Retina (tissue), 1 donor: ENCODE measurements at places on chromosomes 16 and 17.

DNA sequence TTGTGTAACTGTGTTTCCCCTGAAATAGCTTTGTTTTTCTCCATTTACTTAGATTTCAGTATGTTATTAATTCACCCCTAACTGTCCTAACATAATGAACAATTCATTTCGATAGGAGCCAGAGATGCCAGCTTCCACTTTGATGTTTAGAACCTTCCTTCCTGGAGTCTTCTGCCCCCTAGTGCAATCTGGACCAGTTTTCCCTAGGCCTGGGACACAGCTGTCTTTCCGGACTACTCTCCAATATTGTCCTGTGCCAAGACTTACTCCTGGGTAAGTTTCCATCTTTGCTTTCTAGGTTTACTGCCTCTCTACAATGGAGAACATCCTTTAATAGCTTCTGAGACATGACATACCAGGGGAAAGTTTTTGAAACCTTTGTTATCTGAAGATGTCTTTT, 12.8 kb downstream of the RECQL5 start:
- no peak for DNase-seq

GRCh38 chr16:55144651-55145050, 179.4 kb upstream of the IRX6 start:
- no peak for DNase-seq

GRCh38 chr17:68301438-68301959, 10.2 kb downstream of the ARSG start:
- no peak for DNase-seq

GRCh38 chr16:47519037-47519436, 57.9 kb downstream of the PHKB start:
- no peak for DNase-seq

DNA sequence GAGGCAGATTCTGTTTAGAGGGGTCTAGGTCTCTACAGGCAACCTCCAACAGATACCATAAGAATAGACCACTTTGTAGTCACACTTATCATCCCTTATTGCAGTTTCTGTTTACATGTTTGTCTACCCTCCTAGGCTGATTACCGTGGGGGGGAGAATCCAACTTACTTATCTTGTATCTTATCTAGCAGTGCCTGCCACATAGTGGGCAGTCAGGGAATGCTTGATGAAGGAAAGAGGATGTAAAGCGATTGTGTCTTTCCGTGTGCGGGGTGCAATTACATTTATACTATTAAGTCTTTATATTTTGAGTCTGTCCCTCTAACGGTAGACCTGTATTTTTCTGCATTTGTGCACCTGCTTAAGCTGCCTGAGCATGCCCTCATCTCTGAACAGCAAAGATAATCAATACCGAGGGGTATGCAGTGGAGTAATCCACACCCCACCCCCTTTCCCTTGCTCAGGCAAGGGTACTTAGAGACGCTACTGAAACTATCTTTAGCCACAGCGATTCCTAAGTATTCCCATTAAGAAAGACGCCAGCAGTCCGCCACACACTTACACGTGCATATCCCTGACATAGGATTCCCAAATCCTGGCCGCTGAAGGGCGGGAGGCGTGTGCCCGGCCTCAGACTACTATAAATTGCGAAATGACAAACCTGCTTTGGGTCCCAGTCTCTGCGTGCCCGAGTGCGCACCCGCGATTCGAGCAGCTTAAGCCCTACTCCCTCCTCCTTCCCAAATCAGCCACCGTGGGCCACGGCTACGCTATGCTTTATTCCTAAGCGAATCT, 635 bp upstream of the AATF start:
- DNase-seq, result no peak

GRCh38 chr17:65925606-65926307, 266.2 kb downstream of the CEP112 start:
- no peak for DNase-seq

- no peak for DNase-seq
Measured at GRCh38 chr17:20080513-20080912, 71.4 kb downstream of the SPECC1 start.

- DNase-seq, result no peak
Measured at GRCh38 chr16:64687786-64688185, 434.1 kb downstream of the CDH11 start.

DNA sequence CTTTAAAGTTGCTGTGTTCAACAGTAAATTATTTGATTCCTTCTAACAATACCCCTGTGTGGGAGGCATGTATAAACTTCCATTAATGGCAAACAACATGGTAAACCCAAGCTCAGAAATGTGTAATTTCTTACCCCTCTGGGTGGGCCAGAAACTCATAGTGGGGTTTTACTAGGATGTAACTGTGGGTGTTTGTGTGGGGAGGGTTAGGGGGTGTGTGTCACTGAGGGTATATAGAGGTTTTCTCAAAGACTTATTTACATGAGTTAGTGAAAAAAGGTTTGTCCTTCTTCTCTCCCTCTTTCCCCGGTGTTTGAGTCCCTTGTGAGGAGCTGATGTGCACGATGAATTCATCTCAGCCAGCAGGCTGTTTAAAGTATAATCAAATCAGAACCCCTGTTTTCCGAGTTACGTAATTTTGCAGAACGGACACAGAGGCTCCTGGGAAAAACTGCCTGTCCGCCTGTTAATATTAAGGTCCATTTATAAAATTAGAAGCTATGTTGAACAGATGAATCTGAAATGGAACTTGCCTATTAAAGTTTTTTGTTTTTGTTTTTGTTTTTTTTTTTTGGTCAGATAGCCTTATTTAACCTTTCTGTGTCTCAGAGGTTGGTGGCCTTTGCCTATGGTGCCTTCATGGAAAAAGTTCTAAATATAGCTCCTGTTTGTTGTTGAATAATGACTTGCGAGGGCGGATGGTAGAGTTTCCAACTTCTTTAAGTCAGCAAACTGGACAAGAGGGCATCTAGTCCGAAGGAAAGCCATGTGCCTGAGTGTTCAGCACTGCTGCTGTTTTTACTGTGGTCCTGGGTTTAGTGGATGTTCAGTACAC, 73.3 kb downstream of the MSI2 start:
- no peak for DNase-seq

- DNase-seq, result peak; percentile 73
Measured at GRCh38 chr17:80441133-80441578, 26.2 kb downstream of the ENDOV start.

DNA sequence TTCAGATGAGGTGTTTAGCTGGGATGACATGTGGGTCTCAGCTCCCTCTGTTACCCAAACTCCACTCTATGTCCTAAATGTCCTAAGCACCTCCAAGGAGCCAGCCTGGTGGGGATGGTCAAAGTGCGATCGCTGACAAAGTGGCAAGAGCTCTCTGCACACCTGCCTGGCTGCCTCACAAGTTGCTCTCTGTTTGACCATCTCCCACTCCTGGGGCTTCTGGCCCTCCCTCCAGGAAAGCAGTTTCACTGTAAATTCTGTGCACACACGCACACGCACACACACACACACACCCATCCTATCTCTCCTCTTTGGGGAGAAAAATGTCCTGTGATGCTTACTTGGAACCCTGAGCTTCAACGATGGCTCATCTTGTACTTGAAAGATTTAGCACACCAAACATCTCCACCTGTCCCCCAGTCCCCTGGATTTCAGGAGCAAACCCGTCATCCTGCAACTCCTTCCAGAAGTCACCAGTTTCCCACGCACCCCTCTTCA, 1.7 kb downstream of the PITPNA start:
- no peak for DNase-seq

DNA sequence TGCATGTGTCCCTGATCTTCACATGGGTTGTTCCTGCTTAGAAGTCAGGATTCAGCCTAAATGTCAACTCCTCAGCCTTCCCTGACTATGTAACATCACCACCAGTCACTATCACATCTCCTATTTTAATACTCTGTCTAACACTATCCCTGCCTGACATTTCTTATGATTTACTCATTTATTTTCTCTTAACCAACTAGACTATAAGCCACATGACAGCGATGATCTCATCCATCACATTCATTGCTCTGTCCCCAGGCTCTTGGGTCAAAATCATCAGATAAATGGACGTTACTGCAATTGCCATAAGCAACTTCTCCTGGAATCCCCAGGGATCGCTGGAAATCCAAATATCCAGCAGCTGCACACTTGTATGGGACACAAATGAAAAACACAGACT, 15.7 kb downstream of the CDRT4 start:
- no peak for DNase-seq

DNA sequence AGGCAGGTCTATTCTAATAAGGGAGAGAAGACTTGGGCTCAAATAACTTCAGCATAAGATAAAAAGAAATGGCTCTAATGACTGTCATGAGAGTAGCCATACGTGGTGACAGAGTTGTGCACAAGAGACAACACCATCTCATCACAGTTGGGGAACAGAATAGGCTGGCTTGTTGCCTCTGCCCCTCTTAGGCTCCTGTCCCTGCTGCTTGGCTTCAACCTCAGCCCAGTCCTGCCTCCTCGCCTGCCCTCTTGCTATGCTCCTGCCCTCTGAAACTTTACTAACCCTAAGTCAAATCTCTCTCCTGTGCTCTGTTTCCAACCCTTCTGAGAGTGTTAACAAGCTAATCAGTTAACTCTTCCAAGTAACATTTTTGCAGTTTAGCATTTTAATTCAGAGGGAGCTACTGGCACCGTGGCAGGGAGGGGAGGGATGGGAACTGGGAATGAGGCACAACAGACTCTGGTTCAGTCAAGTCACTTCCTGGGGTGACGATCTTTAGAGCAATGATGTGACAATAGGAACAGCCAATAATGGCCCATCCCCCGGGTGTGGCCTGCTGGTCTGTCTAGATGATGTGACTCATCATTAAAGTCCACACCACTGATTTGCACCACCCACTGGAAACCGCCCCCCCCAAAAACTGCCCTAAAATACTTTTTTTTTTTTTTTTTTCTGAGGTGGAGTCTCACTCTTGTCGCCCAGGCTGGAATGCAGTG, 35.5 kb downstream of the DNAH17 start:
- DNase-seq, result no peak

GRCh38 chr17:68016838-68017237, 18.7 kb upstream of the KPNA2 start:
- DNase-seq, result no peak

- DNase-seq, result peak; percentile 50
Measured at GRCh38 chr17:17626151-17626805, 34.8 kb upstream of the PEMT start.

DNA sequence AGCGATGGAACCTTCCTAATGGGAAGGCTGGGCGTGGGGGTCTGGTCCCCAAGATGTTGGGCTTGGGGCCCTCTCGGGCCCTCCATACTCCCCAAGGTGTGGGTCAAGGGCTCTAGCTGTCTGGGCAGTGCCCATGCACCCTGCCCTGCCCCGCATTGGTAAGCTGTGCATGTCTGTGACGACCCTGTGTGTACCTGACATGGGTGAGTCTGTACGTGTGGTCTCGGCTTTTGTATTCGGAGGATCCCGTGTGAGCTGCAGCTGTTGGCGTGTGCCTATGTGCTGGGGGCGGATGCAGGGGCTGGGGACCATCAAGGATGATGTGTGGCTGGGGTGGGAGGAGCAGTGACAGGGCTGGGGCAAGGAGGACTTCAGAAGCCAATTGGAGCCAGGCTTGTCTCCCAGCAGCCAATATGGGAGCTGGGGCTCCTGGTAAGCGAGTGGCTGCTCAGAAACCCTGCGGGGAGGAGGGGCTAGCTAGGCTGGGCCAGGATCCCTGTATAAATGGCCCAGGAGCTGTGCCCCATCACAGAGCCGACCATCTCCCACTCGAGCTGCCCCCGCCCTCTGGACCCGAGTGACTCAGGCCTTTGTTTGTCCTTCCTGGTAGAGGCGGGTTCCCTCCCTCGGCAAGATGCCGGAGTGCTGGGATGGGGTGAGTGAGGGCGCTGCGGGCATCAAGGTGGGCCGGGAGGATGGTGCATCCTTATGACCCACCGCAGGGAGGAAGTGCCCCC, at the start of gene NDRG4:
Gene NDRG4, plus strand, starts transcription at position 529 of the 737 bp plus-strand sequence. Its CDS starts 106 bp downstream, at position 635.
- peak; percentile 92 for DNase-seq

- DNase-seq, result no peak
Measured at GRCh38 chr17:28597606-28598383, 1.0 kb downstream of the SPAG5 start.

DNA sequence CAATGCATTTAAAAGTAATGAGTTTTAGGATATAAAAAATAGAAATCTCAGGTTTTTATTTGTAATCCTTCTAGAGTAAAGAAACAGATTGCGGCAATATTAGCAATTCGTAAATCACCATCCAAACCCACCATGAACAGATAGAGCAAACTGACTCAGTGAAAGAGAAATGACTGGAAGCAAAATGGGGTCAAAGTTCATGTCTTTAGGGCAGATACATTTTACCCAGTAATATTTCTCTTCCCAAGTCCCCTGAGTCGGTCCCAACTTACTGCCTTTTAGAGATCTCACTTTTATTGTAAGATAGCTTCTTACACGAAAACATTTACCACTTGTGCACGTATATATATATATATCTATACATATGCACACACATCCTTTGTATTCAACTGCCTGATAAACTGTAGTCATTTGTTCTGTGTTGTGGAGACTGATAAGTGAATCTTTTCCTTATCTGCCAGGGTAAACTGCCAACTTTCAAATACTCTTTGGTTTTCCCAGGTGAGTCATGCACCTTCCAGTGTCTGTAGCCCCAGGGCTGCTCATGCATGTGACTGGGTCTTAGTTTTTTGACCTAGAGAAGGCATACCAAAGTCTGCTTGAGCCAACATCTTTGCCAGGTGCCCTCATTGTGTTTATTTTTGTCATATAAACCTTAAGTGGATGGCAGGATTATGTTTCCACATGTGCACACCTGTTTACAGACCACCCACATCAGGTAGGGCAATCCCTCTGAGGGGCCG, 7.8 kb upstream of the IRF8 start:
- DNase-seq, result no peak

GRCh38 chr17:73909186-73909585, 264.9 kb upstream of the SDK2 start:
- DNase-seq, result no peak

DNA sequence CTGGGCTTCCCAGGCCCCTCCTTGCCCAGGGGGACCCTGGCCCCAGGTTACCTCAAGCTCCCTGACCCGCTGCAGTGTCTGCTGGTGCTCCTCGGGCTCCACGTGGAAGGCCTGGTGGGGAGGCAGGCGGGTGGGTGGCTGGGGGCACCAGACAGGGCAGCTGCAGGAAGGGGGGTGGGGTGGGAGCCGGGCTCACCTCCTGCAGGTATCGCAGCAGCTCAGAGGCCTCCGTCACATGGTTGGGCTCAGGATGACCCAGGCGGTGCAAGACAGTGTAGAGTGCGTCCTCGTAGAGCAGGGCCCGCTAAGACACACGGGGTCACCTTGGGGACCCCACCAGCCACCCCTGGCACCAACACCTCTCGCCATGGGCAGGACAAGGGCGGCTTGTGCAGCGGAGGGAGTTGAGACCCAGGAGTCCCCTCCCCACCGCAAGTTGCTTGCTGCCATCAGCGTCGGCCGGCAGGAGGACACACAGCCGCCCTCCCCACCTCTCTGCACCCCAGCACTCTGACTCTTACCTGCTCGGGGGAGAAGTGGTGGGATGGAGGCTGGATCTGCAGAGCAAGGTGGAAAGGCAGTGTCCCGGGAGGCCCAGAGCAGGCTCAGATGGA, 1.1 kb downstream of the UNC13D start:
- no peak for DNase-seq

DNA sequence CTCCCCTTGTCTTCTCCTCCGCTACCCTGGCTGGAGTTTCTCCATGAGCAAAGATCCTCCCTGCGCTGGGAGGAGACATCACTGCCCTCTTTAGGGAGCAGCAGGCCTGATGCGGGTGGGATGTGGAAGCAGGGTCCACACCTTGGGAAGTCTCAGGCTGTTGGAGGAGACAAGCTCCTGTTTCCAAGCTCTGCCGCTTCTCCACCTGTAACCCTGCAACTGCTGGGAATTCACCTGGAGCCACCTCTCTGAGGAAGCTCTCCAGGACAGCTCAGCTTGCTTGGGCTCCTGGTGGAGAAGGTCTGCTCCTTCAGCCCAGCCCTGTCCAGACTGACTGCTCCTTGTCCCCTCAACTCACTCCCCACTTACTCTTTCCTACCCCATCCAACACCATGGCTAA, 14.8 kb upstream of the C17orf107 start:
- DNase-seq, result no peak

- DNase-seq, result no peak
Measured at GRCh38 chr16:57606847-57607501, 21.5 kb upstream of the ADGRG1 start.
